ENCODE measurements at places on chromosomes 11 and 22. TPM values are rescaled to one million over a fixed set of nuclear protein-coding genes. Genes with fewer than 3 reads are reported as not detected.

- no peak for DNase-seq
These were observed 10.3 kb downstream of the SRSF8 start for GRCh38 chr11:95076981-95077380.

- no peak for DNase-seq
These were observed 5.4 kb downstream of the FUT4 start for GRCh38 chr11:94549146-94549545.

Gene TSPAN18
- total RNA-seq, result not detected

- no peak for DNase-seq
These were observed 80.2 kb downstream of the DSCAML1 start for GRCh38 chr11:117716521-117717440.

Gene LDHAL6A
- total RNA-seq, result not detected

Gene CCDC188
- not detected for total RNA-seq

Gene APOL1
- total RNA-seq, result 3.1 TPM

DNA sequence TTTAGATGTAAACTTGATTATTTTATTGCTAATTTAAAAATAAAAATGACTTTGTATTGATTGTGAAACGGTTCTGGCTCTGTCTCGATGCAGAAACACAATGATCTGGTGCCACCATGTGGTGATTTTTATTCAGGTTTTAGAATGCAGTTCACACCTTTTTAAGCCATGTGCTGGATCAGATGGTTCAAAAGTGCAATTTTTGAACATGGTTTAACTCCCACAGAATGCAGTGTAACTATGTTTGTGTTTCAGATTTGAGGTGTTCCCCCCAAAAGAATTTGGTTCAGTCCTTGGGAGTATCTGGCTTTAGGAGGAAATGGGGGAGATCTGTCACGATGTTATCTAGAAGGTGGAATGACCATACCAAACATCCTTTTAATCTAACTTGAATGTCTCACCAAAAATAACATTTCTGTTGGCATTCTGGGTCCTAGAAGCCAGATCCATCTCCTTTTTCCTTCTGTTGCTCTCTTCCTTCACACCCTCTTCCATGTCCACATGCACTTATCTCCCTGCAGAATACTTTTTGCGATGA, 7.9 kb downstream of the MRPL16 start:
- DNase-seq, result peak; percentile 60

DNA sequence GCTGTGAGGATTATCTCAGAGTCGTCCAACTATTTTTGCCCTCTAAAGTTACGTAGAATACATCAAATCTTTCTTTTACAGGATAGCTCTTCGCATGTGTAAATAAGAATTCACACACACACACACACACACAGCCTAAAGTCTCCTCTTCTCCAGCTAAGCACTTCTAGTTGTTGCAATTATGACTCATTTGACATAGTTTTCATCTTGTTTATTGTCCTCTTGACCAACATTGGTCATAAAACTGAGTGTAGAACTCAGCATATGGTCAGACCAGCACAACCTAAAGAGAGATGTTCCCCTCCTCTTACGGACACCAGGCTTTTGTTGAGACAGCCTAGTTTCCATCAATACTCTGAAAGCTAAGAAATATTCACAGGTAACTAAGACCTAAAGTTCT, 234.2 kb downstream of the BLID start:
- DNase-seq, result peak; percentile 37

GRCh38 chr11:102603091-102603490, 22.0 kb downstream of the MMP20 start:
- DNase-seq, result peak; percentile 66

- no peak for DNase-seq
These were observed 18.1 kb upstream of the HSPA8 start for GRCh38 chr11:123080015-123080414.

- peak; percentile 22 for DNase-seq
These were observed 83.5 kb downstream of the SNX19 start for GRCh38 chr11:130832566-130833425.

DNA sequence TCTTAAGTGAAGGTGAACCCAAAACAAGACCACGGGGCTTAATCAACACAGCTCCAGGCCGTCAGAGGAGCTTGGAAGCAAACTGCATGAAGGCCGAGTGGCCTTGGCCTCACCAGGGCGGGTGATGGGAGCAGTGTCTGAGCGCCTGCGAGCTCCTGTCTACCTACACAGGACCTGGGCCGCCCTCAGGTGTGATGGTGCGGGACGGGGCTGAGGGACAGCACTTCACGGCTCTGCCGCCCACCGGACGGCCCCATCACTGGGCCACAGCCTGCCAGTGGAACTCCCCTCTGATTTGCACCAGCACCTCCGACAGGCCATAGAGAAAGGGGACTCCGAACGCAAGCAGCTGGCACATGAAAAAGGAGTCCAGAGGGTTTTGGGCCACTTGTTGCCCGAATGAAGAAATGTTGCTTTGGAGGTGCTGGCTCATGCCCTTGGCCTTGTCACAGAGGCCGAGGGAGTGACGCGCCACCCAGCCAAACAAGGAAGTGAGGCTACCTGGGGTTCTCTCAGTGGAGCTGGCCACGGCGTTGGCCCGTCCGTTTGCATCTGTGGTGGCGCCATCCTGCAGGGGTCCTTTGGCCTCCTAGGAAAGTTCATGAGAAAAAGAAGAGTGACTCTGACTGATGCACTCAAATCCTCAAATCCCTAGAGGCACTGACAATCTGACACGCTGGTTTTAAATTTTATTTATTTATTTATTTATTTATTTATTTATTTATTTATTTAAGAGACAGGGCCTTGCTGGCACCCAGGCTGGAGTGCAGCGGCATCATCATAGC, 90.3 kb upstream of the BID start:
- no peak for DNase-seq

Gene MS4A5
- total RNA-seq, result not detected

Data from bronchial epithelial cell (primary cell).